Activated CD4-positive, alpha-beta T cell treated with anti-CD3 and anti-CD28 coated beads for 48 hours (primary cell): ENCODE measurements at places on chromosomes 13 and 19.

- no peak for DNase-seq
Observed at GRCh38 chr19:58038688-58039204, 4.9 kb downstream of the ZSCAN1 start.

GRCh38 chr13:44978328-44978727, 10.9 kb downstream of the NUFIP1 start:
- DNase-seq: no peak

DNA sequence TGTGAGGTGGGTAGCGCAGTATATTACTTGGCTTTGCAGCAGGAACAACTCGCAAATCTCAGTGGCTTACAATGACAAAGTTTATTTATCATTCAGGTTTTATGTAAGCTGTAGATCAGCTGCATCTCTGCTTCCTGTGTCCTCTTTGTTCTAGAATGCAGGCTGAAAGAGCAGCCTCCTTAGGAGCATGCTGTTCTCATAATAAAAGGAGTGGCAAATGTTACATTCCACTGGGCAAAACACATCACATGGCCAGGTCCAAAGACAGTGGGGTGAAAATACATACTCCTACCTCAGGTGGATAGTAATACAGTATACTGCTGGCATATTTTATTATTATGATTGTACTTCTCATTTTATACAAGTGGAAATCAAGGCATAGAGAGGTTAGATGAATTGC, 1.2 kb upstream of the CSNK1A1L start:
- no peak for DNase-seq

- no peak for DNase-seq
Observed at GRCh38 chr19:34734537-34735103, 577 bp downstream of the ZNF181 start.

GRCh38 chr19:2494084-2494446, 18.1 kb downstream of the GADD45B start:
- DNase-seq: no peak

GRCh38 chr19:49533551-49534488, 6.0 kb downstream of the RCN3 start:
- peak; percentile 88 for DNase-seq

GRCh38 chr13:48506092-48506701, 26.7 kb downstream of the RCBTB2 start:
- no peak for DNase-seq

DNA sequence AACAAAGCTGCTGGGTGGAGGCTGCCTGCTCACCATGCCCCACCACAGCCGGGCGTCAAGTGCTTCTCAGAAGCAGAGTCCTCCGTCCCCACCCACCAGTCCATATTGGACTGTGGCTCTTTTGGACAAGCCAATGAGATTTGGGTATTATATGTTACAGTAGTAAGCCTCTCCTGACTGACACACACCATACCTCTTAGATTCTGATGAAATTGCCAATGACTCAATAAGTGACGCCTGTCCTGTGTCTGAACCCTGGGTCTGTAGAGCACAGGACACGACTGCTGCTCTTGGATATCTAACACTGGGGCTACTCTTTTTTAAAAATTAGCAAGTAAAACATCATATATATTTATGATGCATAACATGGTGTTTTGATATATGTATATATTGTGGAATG, 44.8 kb upstream of the UBAC2 start:
- DNase-seq: no peak

DNA sequence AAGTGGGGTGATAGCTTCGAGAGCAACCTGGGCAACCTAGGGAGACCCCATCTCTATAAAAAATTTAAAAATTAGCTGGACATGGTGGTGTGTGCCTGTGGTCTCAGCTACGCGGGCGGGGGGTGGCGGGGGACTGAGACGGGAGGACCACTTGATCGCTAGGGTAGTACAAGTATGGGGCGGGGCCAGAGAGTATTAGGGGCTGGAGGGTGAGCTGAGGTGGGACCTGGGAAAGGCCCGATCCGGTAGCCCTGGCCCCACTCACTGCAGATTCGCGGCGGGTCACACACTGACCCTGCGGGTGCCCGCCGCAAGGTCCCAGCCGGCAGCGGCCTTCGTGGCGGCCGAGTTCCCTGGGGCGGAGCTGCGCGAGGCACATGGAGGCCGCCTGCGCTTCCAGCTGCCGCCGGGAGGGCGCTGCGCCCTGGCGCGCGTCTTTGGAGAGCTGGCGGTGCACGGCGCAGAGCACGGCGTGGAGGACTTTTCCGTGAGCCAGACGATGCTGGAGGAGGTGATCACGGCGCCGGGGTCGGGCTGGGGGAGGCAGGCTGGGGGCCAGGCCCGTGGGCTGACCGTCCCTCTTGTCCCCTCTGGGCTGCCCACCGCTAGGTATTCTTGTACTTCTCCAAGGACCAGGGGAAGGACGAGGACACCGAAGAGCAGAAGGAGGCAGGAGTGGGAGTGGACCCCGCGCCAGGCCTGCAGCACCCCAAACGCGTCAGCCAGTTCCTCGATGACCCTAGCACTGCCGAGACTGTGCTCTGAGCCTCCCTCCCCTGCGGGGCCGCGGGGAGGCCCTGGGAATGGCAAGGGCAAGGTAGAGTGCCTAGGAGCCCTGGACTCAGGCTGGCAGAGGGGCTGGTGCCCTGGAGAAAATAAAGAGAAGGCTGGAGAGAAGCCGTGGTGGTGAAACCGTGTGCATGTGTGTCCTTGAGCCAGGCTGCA, 2.0 kb upstream of the ARHGAP45 start:
- DNase-seq: peak; percentile 83

DNA sequence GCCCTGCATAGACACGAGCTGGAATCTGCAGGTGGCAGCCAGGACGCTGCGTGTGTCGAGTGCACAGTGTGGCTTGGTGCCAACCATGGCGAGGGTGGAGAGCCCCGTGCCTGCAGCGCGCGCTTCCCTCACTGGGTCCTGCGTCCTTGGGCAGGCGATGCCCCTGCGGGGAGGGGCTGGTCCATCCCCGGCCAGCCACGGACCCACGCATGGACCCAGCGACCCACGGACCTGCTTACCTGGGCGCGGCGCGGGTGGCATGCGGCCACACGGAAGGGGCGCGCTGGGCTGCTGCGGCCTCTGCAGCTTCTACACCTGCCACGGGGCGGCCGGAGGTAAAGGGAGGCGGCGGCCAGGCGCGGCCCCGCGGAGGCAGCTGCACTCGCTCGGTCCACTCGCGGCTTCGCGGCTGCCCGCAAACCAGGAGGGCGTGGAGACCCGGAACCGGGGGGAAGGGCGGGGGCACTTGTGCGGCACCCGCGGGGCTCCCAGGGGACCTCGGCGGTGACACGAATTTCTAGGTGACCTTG, 569 bp upstream of the MCF2L start:
- peak; percentile 57 for DNase-seq

DNA sequence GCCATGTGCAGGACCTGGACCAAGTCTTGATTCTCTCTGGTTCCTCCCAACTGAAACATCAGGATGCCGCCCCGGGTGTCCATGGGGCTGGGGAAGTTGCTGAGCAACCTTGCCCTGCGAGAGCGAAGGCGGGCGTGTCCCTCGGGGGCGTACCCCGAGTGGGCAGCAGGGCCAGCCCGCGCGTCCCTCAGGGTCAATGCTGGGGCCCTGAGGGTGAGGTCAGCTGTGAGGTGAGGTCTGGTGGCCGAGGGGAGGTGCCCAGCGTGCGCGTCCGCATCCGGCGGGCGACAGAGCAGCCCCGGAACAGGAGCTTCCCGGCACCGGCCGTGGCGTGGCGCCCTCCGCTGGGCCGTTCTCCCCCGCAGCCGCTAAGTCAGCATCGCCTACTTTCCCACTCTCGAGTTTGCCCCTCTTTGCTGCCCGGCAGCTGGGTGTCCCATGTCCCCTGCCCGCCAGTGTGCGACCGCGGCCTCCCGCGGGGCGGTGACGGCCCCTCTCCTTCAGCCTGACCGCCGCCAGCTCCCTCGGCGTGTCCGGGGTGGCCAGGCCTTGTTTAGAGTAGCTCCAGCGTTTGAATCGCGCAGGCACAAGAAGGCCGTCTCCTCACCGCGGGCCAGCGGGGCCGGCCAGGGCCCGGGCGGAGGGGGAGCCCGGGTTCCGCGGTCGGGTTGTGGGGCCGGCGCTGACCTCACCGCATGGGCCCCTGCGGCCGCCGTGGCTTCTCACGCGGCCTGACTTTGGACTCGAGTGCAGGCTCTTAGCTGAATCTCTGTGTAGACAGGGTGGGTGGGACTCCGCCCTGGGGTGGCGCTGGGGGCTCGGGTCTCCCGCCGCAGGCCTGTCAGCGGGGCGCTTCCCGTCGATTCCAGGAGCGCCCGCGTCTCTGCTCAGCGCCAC, 33.0 kb downstream of the GJA3 start:
- DNase-seq: peak; percentile 42

GRCh38 chr19:42634409-42635232, 39.9 kb upstream of the CEACAM8 start:
- DNase-seq: peak; percentile 71

GRCh38 chr13:47146991-47147811, 250.3 kb upstream of the HTR2A start:
- no peak for DNase-seq

- no peak for DNase-seq
Observed at GRCh38 chr13:26909477-26909876, 148.9 kb upstream of the GPR12 start.

DNA sequence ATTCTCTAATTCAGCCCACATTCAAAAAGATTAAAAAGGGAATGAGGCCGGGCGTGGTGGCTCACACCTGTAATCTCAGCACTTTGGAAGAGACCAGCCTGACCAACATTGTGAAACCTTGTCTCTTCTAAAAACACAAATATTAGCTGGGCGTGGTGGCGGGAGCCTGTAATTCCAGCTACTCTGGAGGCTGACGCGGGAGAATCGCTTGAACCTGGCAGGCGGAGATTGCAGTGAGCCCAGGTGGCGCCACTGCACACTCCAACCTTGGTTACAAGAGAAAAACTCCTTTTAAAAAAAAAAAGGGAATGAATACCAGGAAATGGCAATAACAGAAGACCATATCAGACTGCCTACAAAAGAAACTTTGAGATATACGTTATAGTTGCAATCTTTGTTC, 1244.5 kb downstream of the PCDH9 start:
- DNase-seq: no peak

DNA sequence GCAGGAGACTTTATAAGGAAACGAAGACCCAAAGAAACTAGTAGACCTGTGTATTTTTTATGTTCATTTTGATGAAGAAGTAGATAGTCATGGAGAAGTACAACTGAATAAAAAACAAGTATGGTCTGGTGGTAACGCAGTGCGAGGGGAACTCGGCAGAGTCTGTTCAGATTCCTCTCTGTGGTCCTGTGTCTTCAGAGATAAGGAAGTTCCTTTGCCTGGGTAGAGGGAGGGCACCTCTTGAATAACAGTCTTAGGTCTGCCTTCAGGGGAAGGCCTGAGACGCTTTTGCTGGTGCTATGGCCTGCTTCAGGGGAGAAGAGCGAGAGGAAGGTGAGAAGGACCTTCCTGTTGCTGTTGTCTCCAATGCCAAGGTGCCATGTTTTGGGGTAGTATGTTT, 25.9 kb upstream of the SLC46A3 start:
- no peak for DNase-seq

GRCh38 chr19:29006057-29006735, 206.8 kb downstream of the UQCRFS1 start:
- no peak for DNase-seq

DNA sequence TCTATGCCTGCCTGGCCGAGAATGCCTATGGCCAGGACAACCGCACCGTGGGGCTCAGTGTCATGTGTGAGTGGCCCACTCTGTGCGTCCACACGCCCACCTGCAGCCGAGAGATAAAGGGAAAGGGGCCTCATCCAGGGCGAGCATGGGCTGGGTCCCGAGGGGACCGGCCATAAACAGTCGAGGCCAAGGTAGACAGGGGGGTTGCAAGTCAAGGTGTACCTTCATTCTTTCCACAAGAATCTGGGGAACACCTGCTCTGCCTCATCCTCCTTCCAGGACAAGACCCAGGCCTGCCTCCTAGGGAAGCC, 8.3 kb downstream of the MAG start:
- no peak for DNase-seq

GRCh38 chr13:108855737-108856387, 226.5 kb downstream of the MYO16 start:
- DNase-seq: no peak

GRCh38 chr13:65497265-65497664, 1732.9 kb downstream of the PCDH9 start:
- no peak for DNase-seq

DNA sequence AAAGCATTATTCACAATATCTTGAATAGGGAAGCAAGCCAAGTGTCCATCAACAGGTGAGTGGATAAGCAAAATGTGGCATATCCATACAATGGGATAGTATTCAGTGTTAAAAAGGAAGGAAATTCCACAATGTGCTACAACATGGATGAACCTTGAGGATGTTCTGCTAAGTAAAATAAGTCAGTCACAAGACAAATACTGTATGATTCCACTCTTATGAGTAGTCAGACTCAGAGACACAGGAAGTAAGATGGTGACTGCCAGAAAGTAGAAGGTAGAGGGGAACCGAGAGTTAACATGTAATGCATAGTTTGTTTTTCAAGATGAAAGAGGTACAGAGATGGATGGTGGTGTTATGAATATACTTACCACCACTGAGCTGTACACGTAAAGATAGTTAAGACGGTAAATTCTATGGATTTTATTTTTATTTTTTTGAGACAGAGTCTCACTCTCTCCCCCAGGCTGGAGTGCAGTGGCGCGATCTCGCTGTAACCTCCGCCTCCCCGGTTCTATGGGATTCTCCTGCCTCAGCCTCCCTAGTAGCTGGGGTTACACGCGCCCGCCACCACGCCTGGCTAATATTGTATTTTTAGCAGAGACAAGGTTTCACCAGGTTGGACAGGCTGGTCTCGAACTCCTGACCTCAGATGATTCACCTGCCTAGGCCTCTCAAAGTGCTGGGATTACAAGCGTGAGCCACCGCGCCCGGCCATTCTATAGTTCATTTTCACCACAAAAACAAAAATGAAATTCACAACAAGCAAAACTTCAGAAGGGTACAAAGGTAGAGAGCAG, 1.0 kb upstream of the CHAMP1 start:
- DNase-seq: peak; percentile 78

GRCh38 chr13:48167866-48168265, 65.1 kb upstream of the ITM2B start:
- no peak for DNase-seq

DNA sequence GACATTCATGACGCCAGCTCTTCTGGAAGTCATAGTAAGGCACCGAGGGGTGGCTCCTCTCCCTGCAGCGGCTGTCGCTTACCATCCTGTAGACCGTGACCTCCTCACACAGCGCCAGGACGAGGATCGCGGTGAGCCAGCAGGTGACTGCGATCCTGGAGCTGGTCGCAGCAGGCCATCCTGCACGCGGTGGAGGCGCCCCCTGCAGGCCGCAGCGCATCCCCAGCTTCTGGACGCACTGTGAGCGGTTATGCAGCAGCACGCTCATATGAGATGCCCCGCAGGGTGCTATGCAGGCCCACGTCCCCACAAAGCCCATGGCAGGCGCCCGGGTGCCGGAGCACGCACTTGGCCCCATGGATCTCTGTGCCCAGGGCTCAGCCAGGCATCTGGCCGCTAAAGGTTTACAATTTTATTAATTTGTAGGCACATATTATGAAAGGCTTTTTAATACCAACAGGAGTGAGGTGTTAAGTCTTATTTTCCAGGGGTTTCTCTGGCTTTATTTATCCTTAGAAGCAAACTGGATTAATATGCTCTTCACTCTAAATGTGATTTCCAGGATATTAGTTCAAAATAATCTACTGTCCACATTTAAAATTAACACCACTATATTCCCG, 35.6 kb upstream of the PSPC1 start:
- peak; percentile 63 for DNase-seq

- no peak for DNase-seq
Observed at GRCh38 chr13:47639738-47640447, 361.2 kb downstream of the SUCLA2 start.
